Left lung (tissue), 14 donors: ENCODE measurements at places on chromosomes 11 and 22. TPM values are rescaled to one million over a fixed set of nuclear protein-coding genes. Genes with fewer than 3 reads are reported as not detected.

Gene CHADL
- total RNA-seq, result 6.2 TPM

Gene FLRT1
- total RNA-seq, result 0.15 TPM

Gene RAG2
- total RNA-seq, result not detected

GRCh38 chr22:36478966-36479365 lies 2.5 kb downstream of the TXN2 start:
- DNase-seq, result no peak

DNA sequence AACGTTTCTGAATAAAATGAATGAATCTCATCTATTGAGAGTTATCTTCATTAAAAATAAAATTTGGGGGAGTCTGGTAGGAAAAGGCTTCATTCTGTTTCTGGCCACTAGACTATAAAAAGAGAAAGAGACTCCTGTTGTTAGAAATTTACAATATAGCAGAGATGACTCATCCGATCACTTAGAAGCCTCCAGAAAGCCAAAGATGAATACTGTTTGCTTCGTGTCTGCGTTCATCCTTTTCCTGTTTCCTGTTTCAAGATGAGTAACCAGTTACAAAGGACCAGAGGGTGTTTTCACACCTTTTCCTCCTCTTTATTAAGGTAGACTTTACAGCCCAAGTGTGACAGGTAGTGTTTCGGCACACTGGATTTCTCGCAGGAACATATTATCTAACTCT lies 1120.7 kb downstream of the LRRC4C start:
- DNase-seq, result no peak

GRCh38 chr11:45688472-45689033 lies 23.1 kb upstream of the CHST1 start:
- DNase-seq, result no peak

DNA sequence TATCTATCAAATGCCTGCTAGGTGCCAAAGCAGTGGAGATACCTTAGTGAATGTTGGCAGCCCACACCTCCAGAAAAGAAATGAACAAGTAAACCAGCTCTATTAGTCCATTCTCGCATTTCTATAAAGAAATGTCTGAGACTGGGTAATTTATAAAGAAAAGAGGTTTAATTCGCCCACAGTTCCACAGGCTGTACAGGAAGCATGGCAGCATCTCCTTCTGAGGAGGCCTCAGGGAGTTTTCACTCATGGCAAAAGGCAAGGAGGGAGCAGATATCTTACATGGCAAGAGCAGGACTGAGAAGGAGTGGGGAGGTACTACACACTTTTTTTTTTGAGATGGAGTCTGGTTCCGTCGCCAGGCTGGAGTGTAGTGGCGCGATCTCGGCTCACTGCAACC lies 18.7 kb upstream of the ZC3H12C start:
- DNase-seq, result no peak

DNA sequence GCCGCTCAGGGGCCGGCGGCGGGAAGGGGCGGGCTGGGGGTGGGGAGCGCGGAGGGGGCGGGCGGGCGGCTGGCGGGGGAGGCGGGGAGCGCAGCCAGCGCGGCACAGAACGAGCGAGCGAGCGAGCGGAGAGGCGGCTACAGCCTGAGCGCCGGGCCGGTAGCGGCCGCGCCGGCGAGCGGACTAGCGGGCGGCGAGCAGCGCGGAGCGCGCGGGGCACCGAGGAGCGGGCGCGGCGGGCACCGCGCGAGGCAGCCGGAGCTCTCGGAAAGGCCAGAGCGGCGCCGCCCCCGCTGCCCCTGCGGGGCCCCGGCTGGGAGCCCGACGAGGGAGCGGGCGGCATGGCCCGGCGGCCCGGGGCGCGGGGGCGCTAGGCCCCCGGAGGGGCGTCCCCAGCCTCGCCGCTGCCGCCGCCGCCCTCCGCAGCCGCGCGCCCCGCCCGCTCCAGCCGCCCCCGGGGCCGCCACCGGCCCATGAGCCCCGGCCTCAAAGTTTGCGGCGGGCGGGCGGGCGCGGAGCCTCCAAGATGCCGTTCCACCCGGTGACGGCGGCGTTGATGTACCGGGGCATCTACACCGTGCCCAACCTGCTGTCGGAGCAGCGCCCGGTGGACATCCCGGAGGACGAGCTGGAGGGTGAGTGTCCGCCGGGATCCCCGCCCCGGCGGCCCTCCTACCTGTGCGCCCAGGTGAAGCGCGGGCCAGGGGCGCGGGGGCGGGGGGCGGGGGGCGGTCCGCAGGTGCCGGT lies at the start of gene CABP7:
CABP7 (plus strand) TSS at position 105 of the 747 bp plus-strand sequence; CDS start at position 527, 422 bp downstream.
- DNase-seq, result no peak

GRCh38 chr11:87339416-87339815 lies 301.7 kb downstream of the TMEM135 start:
- no peak for DNase-seq

DNA sequence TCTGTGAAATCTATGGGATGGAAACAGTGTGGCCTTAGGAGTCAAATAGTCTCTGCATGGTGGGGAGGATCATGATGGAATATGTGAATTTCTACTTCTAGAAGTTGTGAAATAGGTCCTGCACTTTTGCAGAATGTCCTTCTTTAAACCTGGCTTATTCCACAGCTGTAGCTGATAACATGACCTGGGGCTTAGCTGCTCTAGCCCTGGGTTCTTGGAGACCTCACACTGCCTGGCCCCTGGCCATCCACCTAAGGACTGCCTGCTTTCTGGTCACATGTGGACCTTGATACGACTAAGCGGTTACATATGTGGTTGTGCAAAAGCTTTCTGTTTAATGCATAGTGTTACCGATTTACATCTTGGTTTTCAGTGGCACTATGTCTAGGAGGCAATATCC lies 88.2 kb downstream of the SWAP70 start:
- no peak for DNase-seq

- DNase-seq, result no peak
These were observed 7.7 kb downstream of the LHFPL7 start for GRCh38 chr22:24938741-24939341.

DNA sequence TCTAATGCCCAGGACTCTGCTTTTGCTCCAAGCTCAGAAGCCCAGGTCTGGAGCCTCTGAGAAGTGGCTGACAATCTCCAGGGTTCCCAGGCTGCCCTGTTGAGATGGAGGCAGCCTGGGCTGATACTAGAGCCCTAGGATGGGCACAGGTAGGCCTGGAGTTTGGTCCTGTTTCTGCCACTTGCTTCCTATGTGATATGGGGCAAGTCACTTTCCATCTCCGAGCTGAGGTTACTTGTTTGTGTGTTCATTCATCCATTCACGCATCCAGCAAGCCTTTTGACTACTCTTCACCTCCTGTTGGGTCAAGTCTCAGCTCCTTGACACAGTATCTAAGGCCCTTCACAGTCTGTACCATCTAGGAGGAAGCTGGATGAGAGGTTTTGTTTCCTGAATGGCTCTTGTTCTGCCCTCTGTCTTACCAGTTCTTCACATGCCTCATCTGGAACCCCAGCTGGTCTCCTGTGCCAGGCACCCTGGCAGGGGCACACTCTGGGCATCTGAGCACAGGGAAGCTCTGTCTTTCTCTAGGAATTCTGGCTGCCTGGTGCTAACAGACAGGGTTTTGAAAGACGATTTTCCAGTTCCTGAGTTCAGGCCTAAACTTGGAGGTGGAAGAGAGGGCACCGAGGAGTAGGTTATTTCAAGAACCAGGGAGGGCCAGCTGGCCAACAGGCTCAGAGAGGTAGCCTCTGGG lies 53.2 kb upstream of the AMPD3 start:
- no peak for DNase-seq

DNA sequence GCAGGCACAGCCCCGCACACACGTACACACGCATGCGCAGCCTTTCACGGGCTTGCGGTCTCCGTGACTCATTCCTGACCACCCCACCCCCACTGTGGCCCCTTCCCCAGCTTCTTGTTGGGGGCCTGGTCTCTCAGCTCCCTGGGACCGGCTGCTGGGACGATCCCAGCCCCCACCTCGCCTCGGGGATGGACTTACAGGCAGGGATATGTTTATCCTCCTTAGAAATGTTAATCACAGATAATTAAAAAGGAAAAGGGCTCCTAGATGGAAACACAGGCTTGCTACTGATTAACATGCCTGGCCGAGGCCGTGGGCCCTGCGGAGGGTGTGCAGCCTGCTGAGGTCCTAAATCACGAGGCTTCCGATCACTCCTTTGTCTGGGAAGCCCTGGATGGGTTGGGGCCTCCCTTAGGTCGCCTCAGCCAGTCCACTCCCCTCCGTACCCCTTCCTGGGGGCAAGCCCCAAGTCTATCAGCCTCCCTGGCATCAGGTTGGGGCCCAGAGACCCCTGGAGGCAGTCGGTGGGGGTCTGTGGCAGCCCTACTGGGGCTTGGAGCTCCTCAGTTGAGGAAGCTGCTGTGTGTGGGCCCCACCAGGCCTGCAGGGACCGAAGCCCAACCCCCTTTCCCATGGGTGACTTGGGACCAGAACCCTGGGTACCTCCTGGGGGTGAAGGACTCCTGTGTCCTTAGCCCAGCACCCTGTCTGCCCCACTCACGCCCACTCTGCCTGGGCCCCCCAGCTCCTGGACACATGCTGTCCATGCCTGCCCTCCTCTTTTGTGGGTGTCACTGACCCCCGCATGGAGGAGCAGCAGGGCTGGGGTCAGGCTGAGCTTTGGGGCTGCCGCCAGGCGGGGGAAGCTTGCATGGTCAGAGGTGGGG lies 20.6 kb downstream of the TSPAN4 start:
- DNase-seq, result no peak

GRCh38 chr11:2367266-2368160 lies 9.6 kb upstream of the CD81 start:
- no peak for DNase-seq
